ENCODE measurements at places on chromosomes 16 and 17.

DNA sequence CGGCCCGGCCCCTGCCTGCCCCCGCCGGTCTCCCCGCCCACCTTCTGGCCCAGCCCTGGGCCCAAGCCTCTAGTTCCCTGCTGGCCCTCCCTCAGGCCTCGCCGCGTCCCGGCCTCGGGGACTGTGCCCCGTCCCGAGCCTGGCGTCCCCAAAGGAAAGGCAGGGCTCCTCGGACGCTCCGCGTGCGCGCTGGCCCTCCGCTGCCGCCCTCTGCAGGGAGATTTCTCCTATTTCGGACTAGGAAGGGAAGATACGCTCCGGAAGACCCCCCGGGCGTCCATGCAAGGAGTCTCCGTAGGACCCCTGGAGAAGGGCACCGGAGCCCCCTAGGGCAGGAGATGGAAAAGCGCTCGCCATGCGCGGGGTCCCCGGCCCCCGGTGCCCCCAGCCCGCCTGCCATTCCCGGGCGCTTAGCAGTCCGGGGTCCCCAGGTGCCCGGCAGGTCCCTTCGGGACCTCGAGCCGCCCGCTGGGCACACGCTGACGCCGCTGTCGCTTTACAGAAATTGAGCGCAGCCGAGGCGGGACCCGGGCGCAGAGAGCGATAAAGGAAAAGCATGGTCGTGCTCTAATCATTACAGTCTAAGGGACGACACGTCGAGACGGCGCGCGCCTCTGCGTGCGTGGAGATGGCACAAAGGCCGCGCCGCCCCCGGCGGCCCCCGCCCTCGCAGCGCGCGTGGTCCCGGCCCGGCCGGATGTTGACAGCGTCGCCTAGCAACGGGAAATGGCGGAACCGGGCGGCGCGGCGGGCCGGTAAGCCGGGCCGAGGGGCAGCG is at the start of gene CCDC40:
CCDC40 (plus strand) TSS at position 706 of the 778 bp plus-strand sequence; CDS start at position 727, 21 bp downstream.
- DNase-seq = peak; percentile 74

- DNase-seq = no peak
Measured at GRCh38 chr16:54102888-54103866, 183.4 kb downstream of the IRX3 start.

- DNase-seq = no peak
Measured at GRCh38 chr17:3475251-3475685, 529 bp upstream of the ASPA start.

- no peak for DNase-seq
Measured at GRCh38 chr17:41619036-41619926, 5.1 kb downstream of the KRT17 start.

- DNase-seq = no peak
Measured at GRCh38 chr17:83183145-83183948, 103.9 kb downstream of the METRNL start.

GRCh38 chr16:64878940-64879339 is 242.9 kb downstream of the CDH11 start:
- no peak for DNase-seq

Data from stimulated activated CD4-positive, alpha-beta T cell treated with anti-CD3 and anti-CD28 coated beads, Interleukin-2, amount 100 ng/mL, for 24 hours (primary cell).